Activated naive CD4-positive, alpha-beta T cell treated with anti-CD3 and anti-CD28 coated beads for 36 hours (primary cell): ENCODE measurements at places on chromosomes 1 and 21. TPM values are rescaled to one million over a fixed set of nuclear protein-coding genes. Genes with fewer than 3 reads are reported as not detected.

GRCh38 chr1:3054474-3054873, 14.5 kb upstream of the PRDM16 start:
- H3K4me1 ChIP-seq = no peaks in the 10 kb centered on the region
- H3K27me3 ChIP-seq = peaks cover 3% of the 10 kb centered on the region
- H3K27ac ChIP-seq = no peak overlapping the region
- DNase-seq = no peak
- no peaks in the 10 kb centered on the region for H3K36me3 ChIP-seq

GRCh38 chr1:39422614-39423013, 68.8 kb upstream of the BMP8A start:
- DNase-seq = no peak
- H3K36me3 ChIP-seq = peaks cover 27% of the 10 kb centered on the region
- H3K27ac ChIP-seq = no peak overlapping the region
- no peaks in the 10 kb centered on the region for H3K27me3 ChIP-seq
- H3K4me1 ChIP-seq = peaks cover 16% of the 10 kb centered on the region

- H3K4me1 ChIP-seq = no peaks in the 10 kb centered on the region
- no peak overlapping the region for H3K27ac ChIP-seq
- no peak for DNase-seq
- no peaks in the 10 kb centered on the region for H3K36me3 ChIP-seq
- H3K27me3 ChIP-seq = peaks cover 9% of the 10 kb centered on the region
These were observed 429.6 kb downstream of the HLX start for GRCh38 chr1:221308534-221309511.

DNA sequence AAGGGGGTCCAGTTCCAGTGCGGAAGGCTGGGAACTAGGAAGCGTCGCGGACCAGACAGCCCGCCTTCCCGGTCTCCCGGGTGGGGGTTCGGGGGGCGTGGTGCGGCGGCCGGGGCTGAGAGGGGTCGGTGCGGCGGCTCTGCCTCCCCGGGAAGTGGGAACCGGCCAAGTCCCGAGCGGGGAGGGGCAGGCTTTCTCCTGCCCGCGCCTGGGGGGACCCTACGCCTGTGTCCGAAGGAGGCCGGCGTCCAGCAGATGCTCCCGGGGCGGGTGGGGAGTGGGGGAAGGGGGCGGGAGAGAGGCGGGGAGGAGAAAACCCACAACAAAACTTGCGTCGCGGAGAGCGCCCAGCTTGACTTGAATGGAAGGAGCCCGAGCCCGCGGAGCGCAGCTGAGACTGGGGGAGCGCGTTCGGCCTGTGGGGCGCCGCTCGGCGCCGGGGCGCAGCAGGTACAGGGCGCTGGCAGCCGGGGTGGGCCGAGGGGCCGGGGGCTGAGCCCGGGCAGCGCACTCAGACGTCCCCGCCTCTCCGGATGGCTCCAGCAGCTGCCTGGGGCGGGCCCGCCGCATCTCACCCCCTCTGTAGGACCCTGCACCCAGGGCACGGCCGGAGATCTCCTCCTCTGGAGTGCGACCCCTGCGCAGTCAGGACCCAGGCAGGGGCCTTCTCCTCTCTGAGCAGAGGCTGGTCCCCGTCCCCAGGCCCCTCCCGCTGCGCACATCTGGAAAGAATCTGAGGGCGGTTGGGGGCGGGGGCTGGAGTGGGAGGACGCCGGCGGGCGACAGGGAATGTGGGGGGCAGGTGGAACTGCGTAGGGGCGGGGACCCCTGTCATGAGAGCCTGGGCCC, at the start of gene PODN:
PODN (plus strand) TSS at position 355 of the 849 bp plus-strand sequence. CDS start 7,643 bp downstream, outside the sequence.
- H3K27ac ChIP-seq = no peak within 1 kb of the TSS
- peak within 1 kb of the TSS; percentile 39 for H3K4me3 ChIP-seq
- H3K27me3 ChIP-seq = peaks cover 36% of the 10 kb centered on the region
- H3K4me1 ChIP-seq = peaks cover 2% of the 10 kb centered on the region
- peak; percentile 18 for DNase-seq

GRCh38 chr1:99675994-99676393, 30.1 kb downstream of the PALMD start:
- no peak overlapping the region for H3K27ac ChIP-seq
- no peak for DNase-seq
- H3K4me3 ChIP-seq = no peak overlapping the region

- H3K27ac ChIP-seq = no peak overlapping the region
- no peaks in the 10 kb centered on the region for H3K4me1 ChIP-seq
- H3K27me3 ChIP-seq = no peaks in the 10 kb centered on the region
- H3K36me3 ChIP-seq = no peaks in the 10 kb centered on the region
- no peak for DNase-seq
- no peak overlapping the region for H3K4me3 ChIP-seq
These were observed 40.7 kb upstream of the CXADR start for GRCh38 chr21:17472182-17472581.

DNA sequence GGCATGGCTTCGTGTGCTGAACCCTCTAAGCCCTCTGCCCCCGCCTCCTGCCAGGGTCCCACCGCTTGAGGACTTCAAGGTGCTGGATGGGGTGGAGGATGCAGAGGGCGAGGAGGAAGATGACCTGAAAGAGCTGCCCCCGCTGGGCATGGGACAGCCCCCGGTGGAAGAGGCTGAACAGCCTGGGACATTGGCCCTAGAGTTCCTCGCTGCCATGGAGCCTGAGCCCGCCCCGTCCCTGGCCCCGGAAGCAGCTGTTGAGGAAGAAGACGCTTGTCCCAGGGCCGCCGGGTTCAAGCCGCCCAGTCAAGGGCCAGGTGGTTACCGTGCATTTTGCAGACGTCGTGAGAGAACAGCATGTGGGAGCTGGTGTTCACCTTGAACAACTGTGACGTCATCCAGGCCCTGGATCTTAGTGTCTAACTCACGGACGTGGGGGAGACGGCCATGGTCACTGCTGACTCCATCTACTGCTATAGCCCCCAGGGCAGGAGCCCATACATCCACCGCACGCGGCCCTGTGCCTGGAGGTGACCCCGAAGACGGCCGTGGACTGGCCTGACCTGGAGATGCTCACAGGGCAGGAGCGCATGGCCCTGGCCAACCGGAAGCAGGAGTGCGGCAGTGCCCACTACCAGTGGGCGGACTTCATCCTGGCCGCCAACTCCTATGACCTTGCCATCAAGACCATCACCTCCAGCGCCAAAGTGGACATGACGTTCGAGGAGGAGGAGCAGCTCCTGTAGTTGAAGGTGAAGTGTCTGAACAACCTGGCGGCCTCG, 90.1 kb downstream of the PPP1R12B start:
- no peaks in the 10 kb centered on the region for H3K4me1 ChIP-seq
- H3K27ac ChIP-seq = no peak overlapping the region
- no peak for DNase-seq
- no peaks in the 10 kb centered on the region for H3K27me3 ChIP-seq

- peak; percentile 61 for DNase-seq
- H3K4me1 ChIP-seq = peaks cover 38% of the 10 kb centered on the region
- H3K36me3 ChIP-seq = peaks cover 24% of the 10 kb centered on the region
These were observed 618 bp downstream of the HNRNPR start for GRCh38 chr1:23343221-23344110.

DNA sequence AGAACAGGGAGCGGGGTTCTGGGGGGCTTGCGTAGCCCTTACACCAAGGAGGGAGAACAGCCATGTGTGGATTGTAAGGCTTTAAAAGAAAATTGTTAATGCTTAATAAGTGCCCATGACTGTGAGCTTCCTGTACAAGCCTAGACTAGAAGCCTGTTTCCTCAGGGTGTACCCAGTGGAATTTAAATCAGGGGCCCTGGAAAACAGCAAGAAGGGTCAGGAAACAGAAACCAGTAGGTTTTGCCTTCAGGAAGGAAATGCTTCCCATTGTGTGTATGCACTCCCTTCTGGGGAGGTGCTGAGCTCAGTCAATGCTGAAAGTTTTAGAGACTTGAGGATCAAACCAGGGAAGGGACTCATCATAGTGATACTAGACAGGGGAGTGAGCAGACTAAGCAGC, 12.7 kb downstream of the UTP11 start:
- no peak overlapping the region for H3K4me3 ChIP-seq
- peaks cover 42% of the 10 kb centered on the region for H3K4me1 ChIP-seq
- no peaks in the 10 kb centered on the region for H3K27me3 ChIP-seq

- H3K27me3 ChIP-seq = peaks cover 69% of the 10 kb centered on the region
- peaks cover 22% of the 10 kb centered on the region for H3K4me1 ChIP-seq
- no peak overlapping the region for H3K27ac ChIP-seq
- no peaks in the 10 kb centered on the region for H3K36me3 ChIP-seq
These were observed 12.9 kb downstream of the INSRR start for GRCh38 chr1:156845953-156846545.

DNA sequence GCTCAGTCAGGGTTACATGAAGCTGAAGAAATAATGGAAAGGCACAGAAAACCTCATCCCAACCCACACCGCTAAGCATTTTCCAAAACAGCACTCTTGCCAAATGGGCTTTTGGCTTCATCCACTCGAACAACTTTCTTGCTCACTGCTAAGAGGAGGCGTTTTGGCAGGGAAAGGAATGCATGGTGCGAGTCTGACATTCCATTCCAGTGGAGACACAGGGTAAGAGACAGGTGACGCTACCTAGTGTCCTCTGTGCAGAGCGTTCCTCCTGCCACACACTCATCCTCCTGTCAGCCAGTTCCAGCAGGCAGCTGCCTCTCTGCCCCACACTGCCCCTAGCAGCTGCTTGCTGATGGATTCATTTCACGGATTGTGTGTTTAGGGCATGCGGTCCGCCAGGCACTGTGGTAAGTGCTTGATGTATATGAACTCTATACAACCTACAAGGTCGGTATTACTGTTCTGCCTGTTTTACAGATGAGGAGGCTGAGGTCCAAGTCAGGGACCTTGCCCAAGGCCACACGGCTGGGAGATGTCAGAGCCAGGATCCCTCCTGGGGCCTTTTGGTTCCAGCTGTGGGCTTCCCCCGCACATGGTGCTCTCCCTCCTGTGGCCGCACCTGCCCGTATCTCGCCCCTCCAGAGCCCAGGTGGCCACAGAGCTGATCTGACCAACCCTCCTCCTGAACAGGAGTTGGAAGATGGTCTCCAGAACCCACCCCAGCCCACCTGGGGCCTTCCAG, 25.7 kb upstream of the BACE2 start:
- H3K27me3 ChIP-seq = peaks cover 8% of the 10 kb centered on the region
- no peak overlapping the region for H3K27ac ChIP-seq
- no peaks in the 10 kb centered on the region for H3K36me3 ChIP-seq
- no peak overlapping the region for H3K4me3 ChIP-seq

DNA sequence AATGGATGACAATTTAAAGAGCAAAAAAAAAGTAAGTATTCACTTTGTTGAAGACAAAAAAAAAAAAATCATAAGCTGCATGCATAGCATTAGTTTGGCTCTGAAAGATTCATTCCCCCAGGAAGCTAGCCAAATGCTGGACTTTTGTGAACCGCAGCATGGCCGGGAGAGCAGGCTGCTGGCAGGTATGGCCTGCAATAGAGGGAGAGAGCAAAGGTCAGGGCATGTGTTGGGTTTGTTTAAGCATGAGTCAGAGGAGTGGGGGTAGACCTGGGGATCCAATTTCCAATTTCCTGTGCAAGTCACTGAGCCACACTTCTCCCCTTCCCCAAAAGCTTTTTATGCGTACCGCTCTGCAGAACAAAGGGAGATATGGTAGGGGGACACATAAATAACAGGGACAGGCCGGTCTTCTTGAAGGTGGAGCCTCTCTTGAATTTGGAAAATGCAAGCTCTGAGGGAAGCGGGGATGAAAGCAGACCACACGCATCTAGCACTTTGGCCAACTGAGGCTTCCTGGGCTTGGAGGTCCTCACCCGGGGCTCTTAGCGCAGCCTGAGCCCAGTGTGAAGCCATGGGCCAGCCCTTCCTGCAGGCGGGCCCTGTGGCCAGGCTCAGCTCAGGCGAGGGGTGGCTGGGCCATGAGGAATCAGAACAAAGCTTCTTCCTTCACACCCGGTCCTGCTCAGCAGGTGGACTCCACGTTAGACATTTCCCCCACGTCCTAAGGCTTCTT, 171.1 kb downstream of the TOMM20 start:
- no peaks in the 10 kb centered on the region for H3K36me3 ChIP-seq
- H3K27ac ChIP-seq = no peak overlapping the region
- no peak overlapping the region for H3K4me3 ChIP-seq
- peaks cover 75% of the 10 kb centered on the region for H3K4me1 ChIP-seq

DNA sequence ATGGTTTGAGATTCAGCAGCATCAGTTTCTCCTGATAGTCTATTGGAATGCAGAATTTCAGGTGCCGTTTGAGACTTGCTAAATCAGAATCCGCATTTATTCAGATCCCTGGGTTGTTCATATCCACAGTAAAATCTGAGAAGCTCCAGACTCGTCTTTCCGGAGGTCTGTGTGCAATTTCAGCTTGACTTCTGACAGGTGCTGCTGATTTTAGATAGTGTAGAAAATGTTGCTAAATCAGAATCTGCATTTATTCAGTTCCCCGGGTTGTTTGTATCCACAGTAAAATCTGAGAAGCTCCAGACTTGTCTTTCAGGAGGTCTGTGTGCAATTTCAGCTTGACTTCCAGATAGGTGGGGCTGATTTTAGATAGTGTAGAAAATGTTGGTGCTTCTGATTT, 113.7 kb downstream of the PAPPA2 start:
- H3K4me3 ChIP-seq = no peak overlapping the region
- no peak for DNase-seq
- no peaks in the 10 kb centered on the region for H3K36me3 ChIP-seq
- no peaks in the 10 kb centered on the region for H3K27me3 ChIP-seq

- H3K4me1 ChIP-seq = no peaks in the 10 kb centered on the region
- DNase-seq = no peak
- H3K27ac ChIP-seq = no peak overlapping the region
- no peak overlapping the region for H3K4me3 ChIP-seq
- peaks cover 9% of the 10 kb centered on the region for H3K27me3 ChIP-seq
- H3K36me3 ChIP-seq = no peaks in the 10 kb centered on the region
These were observed 93.9 kb upstream of the PALMD start for GRCh38 chr1:99551812-99552614.

DNA sequence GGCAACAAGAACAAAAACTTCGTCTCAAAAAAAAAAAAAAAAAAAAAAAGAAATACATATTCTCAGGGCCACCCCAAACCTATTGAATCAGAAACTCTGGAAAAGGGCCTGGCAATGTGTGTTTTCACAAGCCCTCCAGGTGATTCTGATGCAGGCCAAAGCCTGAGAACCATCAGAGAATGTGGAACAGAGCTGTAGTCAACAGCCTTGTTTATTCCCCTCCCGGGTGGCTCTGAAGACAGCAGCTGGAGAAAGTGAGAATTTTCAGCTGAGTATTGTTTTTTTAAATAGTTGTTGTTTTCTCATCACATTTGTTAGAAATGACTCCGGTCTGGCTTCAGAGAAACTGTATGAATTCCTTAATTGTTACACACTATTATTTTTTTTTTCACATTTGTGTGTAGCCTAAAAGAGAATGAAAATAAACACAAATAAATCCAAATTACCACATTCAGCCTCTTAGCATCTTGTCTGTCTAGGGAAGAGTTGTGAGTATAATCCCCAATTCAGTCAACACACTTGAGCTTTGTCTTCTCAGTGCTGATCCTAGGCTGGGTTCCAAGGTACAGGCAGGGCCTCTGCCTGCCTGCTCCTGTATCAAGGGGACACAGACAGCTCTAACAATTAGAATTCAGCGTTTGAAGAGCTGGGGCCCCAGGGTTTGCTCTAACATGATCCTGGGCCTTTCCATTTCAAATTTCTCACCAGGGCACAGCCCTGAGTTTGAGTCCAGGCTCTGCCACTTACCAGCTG, 6.6 kb upstream of the AZIN2 start:
- no peak overlapping the region for H3K27ac ChIP-seq
- H3K36me3 ChIP-seq = no peaks in the 10 kb centered on the region
- no peaks in the 10 kb centered on the region for H3K4me1 ChIP-seq

The HAX1 gene
- total RNA-seq = 204 TPM

The BSND gene
- not detected for total RNA-seq

The ROR1 gene
- 0.14 TPM for total RNA-seq

The SHISA4 gene
- 0.33 TPM for total RNA-seq

The MAP3K21 gene
- 1.8 TPM for total RNA-seq

The OR2T27 gene
- not detected for total RNA-seq

The S100A8 gene
- not detected for total RNA-seq

The NSL1 gene
- total RNA-seq = 21.2 TPM
